ENCODE measurements at places on chromosomes 1 and 21.

DNA sequence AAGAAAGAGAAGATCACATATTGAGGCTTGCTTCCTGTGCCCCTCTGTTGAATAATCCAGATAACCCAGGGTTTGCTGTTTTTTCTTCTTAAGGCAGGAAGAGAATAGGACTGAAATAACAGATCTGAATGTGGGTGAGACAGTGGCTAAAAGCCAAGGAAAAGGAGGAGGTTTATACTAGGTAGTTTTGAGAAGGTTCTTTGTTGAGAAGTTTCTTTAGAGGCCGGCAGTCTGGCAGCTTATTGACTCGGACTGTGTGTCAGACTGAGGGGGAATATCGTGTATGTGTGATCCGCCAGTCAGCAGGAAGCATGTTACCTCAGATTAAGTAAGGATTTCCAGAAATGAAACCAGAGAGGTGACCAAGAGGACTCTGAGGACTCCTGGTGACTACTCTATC is 119.8 kb downstream of the PLA2G4A start:
- DNase-seq = no peak

DNA sequence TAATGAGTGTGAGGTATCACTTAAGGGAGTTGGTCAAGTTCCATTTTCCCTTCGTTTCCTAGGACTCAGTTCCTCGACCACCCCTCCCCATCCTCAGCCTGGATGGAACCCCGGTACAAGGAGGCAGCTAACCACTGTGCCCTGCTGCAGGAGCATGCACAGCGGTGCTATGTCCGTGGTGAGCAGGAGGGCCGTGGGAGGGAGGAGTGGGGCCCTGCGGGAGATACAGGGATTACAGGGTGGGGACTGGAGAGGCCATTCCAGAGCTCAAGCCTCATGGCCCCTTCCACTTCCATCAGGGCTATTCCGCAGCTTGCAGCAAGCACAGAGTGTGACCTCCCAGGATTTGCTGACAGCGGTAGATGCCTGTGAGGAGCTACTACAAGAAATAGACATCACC is 25.8 kb downstream of the HYI start:
- no peak for DNase-seq

DNA sequence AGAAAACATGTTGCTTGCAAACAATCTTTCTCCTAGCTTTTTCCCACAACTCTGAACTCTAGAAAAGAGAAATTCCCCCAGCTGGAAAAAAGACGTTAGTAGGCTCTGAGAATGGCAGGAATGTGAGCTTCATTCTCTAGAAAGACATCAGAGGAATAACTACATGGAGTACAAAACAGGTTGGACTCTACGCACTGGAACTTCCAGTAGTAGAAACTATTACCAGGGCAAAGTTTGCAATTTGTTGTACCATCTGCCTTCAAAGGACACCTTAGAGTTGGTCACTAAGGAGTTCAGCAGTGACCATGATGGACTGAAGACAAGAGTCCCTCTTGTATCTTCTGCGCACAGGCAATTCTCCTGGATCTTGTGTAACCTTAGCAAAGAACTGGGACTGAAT is 60.9 kb downstream of the SLC35D1 start:
- DNase-seq = no peak

GRCh38 chr1:99537886-99538617 is 107.9 kb upstream of the PALMD start:
- no peak for DNase-seq

DNA sequence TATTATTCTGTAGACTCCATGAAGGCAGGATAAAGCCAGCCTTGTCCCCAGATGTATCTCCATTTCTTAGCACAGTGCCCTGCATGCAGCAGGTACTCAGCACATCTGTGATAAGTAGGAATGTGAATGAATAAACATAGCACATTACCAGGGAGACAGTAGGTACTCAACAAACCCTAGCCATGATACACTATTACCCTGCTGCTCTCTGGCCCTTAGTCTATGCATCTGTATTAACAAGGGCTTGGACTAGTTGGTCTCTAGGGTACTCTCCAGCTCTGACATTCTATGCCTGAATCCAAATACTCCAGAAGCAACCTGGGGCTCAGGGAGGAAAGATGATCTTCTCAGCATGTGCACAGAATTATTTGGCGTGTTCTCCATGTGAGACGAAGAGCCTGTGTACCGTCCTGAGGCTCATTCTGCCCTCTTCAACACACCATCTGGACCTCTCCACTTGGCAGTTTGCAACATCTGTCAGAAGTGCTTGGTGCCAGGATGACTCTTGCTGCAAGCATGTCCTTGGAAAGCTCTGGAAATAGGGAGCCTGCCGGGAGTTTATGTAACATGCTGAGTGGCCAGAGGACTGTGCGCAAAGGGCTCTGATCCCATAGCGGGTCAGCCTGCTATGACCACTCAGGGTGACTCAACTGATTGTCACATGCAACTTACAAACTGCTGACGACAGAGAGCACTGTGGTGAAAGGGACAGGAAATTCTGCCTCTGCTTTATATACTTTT is 228.2 kb upstream of the USP24 start:
- no peak for DNase-seq

GRCh38 chr1:228786361-228787129 is 51.3 kb downstream of the RHOU start:
- DNase-seq = no peak

GRCh38 chr1:66462313-66462712 is 71.6 kb upstream of the SGIP1 start:
- DNase-seq = no peak

GRCh38 chr21:28704746-28705145 is 287.9 kb downstream of the LTN1 start:
- no peak for DNase-seq

DNA sequence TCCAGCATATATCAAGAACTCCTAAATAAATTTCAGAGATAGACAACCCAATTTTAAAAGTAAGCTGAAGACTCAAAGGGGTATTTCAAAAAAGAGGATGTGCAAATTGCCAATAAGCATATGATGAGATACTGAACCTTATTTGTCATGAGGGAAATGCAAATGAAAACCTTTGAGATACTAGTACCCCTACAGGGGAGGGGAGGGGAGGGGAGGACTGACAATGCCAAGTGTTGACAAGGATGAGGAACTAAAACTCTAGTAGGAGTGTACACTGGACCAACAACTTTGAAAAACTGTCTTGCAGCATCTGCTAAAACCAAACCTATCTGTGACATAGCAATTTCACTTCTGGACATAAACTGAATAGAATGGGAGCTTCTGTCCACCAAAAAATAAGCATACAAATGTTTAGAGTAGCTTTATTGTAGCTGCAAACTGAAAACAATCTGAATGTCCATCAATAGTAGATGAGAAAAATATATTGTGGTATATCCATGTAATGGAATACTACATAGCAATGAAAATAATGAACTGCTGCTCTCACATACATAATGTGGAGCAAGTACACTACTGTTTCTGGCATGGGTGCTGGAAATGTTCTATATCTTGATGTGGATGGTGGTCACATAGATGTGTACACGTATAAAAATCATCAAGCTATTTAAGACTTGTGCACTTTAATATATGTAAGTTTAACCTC is 57.2 kb downstream of the CDK18 start:
- no peak for DNase-seq

DNA sequence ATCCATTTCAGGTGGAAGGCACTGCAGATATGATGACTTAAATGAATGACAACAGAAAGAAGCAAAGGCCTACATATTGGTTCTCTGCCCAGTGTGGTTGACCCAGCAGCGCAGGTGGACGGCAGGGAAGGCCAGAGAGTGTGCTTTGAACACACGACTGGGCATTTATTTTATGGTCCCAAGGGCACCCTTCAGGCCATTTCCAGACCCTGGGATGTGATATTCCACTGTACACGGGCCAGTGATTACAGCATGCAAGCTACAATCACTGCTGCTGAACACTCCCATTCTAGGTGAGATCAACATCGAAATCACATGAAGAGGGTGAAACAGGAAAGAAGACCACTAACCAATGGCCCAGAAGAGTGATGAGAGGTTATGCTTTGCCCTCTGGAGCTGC is 33.8 kb downstream of the PCNX2 start:
- DNase-seq = no peak

- DNase-seq = no peak
These were observed 171.0 kb downstream of the ZZZ3 start for GRCh38 chr1:77511440-77511840.

DNA sequence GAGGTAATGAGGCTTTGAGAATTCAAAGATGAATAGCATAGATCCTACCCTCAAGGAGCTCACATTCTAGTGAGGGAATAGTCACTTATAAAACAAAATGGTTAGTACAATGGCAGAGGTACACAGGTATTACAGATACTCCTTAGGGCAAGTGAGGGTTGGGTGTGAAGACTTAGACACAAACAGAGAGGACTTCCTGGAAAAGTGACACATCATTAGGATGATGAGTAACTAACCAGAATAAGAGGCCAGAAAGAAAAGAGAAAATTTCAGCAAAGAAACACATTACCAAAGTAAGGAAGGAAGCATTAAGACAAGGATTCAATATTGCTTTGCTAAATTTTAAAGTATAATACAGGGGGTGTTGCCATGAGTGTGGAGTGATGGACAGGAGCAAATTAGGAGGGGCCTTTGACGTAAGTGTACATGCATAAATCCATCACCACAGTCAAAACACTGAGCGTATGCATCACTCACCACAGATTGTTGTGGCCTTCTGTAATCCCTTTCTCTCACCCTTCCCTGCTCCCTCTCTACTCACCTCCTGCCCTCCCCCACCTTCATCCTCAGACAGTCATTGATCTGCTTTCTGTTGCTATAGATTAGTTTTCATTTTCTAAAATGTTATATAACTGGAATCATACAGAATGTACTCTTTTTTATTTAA is 7.9 kb downstream of the CD53 start:
- no peak for DNase-seq

DNA sequence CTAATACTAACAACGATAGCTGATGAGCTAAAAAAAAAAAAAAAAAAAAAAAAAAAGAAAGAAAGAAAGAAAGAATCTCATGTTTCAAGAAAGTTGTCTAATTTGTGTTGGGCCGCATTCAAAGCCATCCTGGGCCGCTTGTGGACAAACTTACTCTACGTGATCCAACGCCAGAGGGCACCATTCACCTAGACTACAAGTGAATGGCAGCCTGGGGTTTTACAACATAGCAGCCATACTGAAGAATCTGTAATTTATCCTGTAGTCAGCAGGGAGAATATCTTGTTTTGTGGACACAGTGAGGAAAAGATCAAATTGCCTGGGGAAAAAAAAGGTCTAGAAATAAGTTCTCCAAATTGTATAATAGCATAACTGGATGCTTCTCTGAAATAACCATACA is 47.0 kb downstream of the CYP2J2 start:
- DNase-seq = peak; percentile 75

- DNase-seq = no peak
These were observed 9.4 kb downstream of the LHX4 start for GRCh38 chr1:180239145-180240096.

All from H1 (cell line).